Activated CD4-positive, alpha-beta T cell treated with anti-CD3 and anti-CD28 coated beads for 48 hours (primary cell): ENCODE measurements at places on chromosomes 2 and 18.
A peak's percentile ranks its signal among the peaks of the same experiment; 100 is the strongest.

- no peak for DNase-seq
Measured at GRCh38 chr2:143241403-143242088, 112.3 kb downstream of the ARHGAP15 start.

DNA sequence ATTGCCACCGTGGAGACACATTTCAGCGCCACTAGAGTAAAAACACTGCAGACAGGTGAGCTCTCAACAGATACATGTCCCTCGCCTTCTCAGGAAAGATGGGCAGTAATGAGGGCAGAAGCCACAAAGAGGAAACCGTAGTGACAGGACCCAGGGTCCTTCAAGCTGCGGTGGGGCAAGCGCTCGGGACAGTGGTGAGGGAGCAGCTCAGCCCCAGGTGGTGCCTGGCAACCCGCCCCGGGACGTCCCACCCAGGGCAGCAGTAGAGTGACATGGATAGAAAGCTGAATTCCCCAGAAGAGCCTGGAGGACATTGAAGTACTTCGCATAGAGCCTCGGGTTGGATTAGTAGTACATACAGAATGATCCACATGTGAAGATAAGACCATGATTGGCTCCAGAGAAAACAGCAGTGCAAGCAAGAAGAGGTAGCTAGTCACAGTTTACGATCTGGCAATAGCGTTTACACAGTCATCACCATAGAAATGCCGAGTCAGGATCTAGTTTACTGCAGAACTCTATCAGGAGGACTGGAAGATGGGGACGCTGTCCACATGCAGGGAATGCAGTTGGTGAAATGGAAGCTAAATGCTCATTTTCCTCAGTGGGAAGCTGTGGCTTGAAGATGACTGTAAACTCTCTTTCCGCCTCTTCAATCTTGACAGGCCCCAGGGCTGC is 37.4 kb upstream of the ALPP start:
- DNase-seq, result no peak

- no peak for DNase-seq
Measured at GRCh38 chr2:196361606-196362326, 190.4 kb upstream of the STK17B start.

DNA sequence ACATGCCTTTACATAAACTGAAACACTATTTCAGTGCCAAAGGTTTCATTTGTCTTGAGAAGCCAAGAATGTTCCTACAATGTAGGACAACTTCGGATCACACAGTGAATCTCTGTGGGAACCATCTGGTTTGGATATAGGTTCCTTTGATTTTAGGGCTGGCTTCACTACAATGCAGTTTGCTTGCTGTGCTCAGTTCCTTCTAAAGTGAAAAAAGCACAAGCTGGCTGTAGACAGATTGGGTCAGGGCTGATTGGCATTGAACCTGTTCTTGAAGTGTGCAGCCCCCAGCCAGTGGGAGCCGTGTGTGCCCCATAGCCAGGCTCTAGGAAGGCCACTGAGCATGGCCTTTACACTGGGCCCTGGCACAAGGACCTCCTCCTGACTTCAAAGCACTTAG is 167.9 kb upstream of the HNRNPA3 start:
- DNase-seq, result no peak

DNA sequence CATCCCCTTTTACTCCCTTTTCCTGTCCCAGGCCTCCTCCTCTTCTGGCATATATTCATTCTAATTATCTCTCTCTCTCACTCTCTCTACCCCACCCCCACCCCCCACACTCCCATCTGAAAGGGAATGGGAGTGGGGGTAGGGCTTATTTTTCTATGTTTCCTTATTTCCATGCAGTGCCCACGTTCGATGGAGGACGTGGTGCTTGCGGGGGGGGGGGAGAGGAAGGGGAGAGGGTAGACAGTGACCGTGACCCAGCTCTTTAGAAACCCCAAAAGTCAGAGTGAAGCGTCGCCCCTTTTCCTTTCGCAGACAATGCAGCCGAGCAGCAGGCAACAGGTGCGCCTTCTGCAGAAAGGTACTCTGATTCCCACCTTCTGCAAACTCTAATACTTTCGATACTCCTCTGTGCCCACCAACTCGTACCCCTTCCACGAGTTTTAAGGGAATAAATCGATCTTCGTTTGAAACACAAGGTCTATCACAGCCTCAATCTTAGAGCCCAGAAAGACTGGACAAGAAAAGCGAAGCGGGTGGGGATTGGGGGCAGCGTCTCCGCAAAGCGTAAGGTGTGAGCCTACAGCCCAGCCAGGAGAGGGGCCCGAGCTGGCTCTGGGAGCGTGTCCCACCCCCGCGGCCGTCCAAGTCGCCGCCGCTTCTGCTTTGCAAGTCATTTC is 891 bp upstream of the NR4A2 start:
- peak; percentile 32 for DNase-seq

DNA sequence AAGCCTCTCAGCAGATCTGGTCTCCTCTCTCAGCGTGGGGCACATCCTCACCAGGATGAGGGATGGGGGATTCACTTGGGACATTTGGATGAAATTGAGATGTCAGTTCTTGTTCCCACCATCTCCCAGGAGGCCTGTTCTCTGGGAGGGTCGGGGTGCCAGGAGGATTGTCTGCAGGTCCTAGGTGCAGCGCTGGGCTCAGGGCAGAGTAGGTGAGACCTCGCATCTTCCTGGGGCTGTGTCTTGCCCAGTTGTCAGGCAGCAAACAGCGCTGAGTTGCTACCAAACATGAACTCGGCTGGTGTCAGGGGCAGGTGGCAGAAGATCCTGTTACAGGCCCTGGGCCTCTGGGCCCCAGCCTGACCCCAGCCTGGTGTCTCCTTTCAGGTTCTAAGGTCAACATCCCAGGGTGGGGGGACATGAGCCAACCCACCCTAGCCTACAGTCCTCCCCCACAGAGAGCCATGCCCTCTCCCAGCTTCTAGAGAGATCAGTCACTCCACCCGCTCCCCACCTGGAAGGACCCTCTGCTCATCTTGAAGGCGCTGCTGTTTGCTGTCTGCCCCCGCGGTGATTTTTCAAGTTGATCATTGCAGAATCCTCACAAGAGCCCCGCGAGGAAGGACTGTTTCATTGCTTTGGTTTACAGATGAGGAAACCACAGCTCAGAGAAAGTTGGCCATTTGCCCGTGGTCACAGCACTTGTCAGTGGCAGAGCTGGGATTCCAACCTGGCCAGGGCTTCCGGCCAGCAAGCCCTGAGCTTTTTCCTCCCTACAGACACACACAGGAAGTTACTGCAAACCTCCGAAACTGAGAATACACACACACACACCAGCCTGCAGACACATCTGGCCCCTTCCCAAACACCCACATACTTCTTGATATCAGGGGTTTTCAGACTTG is 83.9 kb downstream of the STPG4 start:
- DNase-seq, result peak; percentile 57

GRCh38 chr2:64062840-64063239 is 43.6 kb upstream of the VPS54 start:
- DNase-seq, result no peak

- peak; percentile 60 for DNase-seq
Measured at GRCh38 chr2:172106108-172106961, 3.6 kb upstream of the DLX2 start.

DNA sequence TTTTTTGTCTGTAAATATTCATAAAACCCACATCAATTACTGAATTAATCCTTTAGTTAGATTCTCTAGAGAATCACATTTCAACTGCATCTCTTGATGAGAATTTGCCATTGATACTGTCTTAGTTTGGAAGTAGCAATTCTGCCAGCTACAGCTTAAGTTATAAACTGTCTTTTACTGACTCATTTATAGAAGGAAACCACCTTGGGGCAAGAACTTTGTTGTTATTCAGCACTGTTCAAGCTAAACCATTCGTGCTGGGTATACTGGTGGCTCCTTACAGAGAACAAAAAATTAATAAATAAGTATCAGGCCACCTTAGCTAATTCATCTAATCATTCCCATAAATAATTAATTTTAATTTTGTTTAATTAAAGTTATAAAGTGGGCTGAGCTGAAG is 1082.6 kb upstream of the CELF4 start:
- no peak for DNase-seq

DNA sequence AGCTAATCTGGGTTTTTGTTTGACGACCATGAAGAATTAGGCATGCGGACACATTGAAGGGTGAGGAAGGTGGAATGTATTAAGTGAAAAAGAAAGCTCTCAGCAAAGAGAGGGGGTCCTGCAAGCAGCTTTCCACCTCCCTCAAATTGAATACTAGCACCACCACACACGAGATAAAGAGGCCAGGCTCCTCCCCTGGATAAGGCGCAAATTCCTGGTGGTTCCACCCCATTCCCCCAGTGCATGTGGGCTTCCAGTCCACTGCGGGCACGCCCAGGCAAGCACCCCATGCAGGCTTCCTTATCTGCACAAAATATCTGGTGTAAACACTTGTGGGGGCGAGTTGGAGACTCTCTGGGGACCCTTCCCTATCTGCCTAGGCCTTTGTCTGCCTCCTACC is 857.3 kb downstream of the CPS1 start:
- DNase-seq, result no peak

GRCh38 chr2:44369392-44369791 is 7.6 kb downstream of the CAMKMT start:
- no peak for DNase-seq

- DNase-seq, result no peak
Measured at GRCh38 chr18:959854-960253, 55.2 kb downstream of the ADCYAP1 start.

DNA sequence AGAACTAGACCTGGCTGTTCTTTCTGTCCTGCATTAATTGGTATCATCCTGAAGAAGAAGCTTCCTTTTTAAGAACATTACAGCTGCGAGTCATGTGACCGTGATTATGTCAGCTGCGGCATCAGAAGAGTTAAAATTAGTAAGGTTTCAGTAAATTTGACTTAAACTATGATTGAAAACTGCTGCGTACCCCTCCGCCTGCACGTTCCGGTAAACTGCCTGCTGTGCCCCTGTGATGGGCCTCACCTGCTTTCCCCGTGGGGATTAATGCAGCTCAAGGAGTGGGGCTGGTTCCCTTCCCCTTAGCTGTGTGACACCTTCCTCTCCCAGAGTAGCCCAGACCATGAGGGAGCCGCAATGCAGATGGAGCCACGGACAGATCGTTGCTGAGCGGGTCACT is 36.1 kb upstream of the MYO3B start:
- DNase-seq, result no peak

DNA sequence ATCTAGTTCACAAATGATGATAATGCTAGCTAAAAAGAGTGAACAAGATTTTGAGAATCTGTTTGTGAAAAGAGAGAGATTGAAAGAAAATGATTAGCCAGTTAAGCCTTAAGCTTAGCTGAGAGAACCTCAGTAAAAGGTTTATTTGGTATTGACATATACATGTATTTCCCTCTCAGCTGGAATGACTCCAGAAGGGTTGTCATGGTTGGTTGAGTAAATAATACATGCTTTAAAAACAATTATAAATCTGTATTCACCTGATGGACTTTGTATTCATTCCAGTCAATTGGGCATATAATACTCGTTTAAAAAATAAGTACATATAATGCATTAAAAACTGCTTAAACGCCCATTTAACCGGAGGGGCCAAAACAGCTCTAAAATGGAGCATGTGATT is 181.4 kb downstream of the GRB14 start:
- no peak for DNase-seq

DNA sequence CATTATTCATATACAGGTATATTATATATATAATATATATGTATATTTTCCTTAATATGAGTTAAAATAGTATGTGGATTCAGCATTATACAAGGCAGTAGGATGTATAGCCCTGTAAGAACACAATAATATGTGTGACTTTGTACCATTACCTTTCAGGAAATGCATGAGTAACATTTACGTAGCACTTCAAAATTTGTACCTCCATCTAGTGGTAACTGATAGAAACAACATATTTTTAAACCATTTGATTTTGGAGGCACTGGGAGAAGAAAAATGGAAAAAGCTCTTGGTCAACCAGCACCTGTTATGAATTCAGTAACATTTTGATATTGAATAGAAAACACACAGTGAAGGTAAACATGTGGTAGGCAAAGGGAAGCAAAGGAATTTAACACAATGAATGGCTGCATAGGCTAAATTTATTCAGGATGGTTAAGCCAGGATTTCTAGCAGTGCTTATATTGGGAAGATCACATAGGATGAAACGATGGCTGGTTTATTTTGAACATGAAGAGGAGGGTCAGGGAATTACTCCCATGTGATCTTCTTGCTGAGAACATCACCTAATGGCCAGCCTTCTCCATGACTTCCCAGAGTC is 565.5 kb downstream of the CCDC85A start:
- no peak for DNase-seq

- DNase-seq, result no peak
Measured at GRCh38 chr2:135914485-135914884, 38.2 kb upstream of the MCM6 start.

- DNase-seq, result no peak
Measured at GRCh38 chr2:233387667-233388528, 33.6 kb downstream of the DGKD start.

- no peak for DNase-seq
Measured at GRCh38 chr2:64296695-64297346, 152.6 kb upstream of the PELI1 start.

DNA sequence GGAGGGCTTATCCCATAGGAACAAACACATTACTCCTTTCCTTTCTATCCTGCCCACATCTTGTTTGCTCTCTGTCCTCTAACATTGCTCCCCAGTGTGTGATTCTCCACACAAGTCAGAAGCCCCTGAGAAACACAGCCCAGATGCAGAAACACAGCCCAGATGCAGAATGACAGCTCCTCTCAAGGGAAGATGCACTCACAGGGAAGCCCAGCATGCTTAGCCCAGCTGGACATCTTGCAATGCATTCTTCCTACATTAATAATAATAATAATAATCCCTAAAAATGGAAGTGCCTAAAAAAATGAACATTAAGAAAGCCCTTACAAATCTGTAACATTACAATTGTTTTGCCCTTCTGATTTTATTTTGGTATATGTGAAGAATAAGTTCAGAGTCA is 172.1 kb downstream of the CBLN2 start:
- DNase-seq, result no peak

- DNase-seq, result no peak
Measured at GRCh38 chr18:75101916-75102315, 107.0 kb downstream of the PTGR3 start.

- DNase-seq, result no peak
Measured at GRCh38 chr2:78873526-78873925, 152.0 kb upstream of the REG3G start.

GRCh38 chr2:6692819-6693218 is 172.9 kb downstream of the CMPK2 start:
- no peak for DNase-seq

DNA sequence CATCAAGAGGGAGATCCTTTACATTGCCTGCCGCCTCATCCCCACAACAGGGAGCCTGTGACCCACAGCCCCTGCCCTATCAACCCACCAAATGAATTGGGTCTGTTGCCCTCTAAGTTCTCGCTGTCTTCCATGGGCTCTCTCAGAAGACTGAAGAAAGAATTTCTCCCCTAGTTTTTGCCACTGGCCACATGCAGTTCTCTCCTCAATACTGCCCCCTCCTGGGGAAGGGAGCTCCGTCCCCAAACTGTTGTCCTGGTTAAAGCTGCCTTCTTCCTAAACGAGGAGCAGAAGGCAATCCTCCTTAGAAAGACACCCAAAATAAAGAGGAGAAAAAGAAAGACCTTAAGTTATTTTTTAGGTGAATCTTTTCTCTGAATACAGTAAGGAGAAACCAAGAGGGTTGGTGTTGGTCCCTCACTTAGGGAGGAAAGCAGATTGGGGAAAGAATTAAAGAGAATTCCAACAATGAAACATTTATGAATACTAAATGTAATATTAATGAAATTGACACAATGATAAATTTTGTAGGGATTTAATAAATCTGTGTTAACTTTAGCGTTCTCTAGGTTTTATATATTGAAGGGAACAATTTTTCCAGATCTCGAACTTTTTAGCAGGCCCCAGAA is 31.1 kb upstream of the SATB2 start:
- peak; percentile 67 for DNase-seq

- DNase-seq, result no peak
Measured at GRCh38 chr2:62010632-62011256, 105.3 kb downstream of the COMMD1 start.

GRCh38 chr2:114025030-114025429 is 135.1 kb downstream of the ACTR3 start:
- DNase-seq, result no peak
